ENCODE measurements at places on chromosomes 3 and 15.
A peak's percentile ranks its signal among the peaks of the same experiment; 100 is the strongest.

DNA sequence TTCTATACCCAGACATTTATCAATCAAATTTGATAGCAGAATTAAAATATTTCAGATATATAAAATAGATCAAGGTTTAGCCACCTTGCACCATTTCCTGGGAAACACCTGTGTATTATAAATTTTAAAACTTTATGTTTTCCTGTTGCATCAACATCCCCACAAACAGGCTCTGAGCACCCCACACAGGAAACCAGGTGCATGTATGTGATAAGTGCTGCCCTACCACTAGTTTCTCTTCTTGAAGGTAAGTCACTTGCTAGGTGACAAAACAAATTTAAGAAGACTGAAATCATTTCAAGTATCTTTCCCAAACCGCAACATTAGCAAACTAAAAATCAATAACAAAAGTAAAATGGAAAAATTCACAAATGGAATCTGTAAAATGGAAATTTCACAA, 496.1 kb upstream of the CCDC54 start:
- no peak for DNase-seq

DNA sequence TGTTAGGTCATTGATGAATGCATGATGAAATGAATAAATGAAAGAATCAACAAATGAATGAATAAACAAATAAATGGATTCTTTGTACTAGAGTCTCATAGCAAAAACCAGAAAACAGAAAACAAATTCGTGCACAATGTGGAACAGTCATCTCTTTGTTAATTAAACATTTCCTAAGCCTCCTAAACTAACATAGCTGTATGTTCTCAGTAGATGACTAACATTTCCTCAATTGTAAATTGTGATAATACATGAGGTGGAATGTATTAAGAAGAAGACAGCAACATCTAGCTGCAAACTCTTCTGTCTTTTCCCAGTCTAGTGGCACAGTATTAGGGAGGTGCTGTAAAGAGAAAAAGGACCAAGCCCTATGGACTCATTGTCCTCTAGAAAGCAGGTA, 1021.0 kb downstream of the MCTP2 start:
- DNase-seq = no peak

- no peak for DNase-seq
Observed at GRCh38 chr3:141390747-141391146, 22.4 kb downstream of the ZBTB38 start.

DNA sequence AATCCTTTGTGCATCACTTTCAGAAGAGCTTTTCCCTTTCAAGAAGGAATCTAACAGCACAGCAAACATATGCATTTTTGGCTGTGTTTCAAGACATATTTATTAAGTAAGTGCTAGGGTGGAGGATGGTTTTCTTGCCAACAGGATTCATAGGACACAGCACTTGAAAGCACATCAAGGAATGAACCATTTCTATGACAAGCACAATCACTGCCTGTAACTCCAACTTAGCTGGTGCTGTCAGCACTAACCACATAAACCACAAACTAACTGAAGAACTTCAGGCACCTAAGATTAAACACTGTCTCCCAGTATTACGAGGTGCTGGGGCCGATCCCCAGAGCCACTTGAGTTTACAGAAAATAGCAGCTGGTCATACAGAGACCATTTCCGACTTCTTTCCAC, 35.4 kb upstream of the SPRED1 start:
- no peak for DNase-seq

- DNase-seq = no peak
Observed at GRCh38 chr3:15769256-15769915, 28.4 kb downstream of the ANKRD28 start.

DNA sequence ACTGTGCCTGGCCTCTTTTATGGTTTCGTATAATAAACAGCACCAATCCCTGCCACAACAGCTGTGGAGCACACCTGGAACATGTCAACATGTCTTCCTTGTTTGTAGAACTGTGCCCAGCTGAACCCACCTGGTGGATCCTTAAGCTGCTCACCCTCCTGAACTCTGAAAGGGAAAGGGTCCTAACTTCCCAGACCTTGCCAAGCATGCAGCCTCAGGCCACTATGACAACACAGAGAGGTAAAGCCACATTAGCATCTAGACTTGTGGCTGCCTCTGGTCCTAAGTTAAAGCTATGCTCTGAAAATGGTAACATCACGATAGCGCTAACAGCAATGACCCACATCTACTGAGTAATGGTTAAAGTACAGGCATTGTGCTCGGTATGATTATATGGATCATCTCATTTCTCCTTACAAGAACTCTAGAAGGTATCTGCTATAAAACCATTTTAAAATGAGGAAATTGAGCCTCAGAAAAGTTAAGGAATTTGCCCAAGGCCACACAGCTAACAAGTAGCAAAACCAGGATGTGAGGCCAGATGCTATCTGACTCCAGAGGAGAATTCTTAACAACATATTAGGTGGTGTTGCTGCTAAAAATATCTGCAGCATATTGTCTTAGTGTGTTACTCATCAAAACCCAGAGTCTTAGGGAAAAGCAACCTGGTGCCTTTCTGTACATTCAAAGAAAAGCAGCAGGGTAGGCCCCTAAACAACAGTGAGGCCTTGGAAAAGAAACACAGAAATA, 23.1 kb upstream of the HERC1 start:
- no peak for DNase-seq

DNA sequence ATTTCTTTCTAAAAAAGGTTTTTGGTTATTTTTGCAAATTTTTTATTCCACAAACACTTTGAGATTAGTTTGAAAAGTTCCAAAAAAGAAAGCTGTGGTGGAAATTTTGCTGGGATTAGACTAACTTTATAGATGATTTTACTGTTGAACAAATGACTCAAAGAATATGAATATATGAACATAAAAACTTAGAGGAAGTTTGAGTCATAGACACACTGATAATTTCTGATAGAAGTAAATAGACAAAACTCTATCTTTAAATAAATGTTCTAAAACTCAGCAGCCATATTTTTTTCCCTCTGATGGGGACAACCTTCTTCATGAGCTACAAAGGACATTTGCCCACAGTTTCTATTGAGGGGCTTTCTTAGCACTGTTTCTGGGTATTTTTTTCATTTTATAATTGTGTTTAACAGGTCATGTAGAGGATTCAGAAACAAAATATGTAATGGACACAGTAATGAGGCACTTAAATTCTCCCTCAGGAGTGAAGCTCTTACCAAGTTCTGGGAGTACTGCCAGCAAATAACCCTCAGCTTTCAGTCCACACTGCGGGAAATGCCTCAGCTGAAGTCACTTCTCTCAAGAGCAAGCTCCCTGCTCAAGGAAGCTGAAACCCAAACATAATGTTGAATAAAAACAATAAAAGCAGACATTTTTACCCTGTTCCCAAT, 157.6 kb downstream of the NFKBIZ start:
- DNase-seq = no peak

DNA sequence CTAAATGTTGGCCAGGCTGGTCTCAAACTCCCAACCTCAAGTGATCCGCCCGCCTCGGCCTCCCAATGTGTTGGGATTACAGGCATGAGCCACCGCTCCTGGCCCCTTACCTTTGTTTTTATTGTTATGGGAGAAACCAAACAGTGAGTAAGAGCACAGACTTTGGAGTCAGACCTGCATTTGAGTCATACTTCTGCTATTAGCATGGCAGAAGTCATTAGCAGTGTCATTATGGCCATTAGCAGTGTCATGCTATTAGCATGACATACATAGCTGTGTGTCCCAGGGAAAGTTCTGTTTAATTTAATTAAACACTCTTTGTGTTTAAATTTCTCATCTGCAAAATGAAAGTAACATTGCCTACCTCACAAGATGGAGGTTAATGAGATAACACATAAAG, 54.8 kb downstream of the SQOR start:
- no peak for DNase-seq

DNA sequence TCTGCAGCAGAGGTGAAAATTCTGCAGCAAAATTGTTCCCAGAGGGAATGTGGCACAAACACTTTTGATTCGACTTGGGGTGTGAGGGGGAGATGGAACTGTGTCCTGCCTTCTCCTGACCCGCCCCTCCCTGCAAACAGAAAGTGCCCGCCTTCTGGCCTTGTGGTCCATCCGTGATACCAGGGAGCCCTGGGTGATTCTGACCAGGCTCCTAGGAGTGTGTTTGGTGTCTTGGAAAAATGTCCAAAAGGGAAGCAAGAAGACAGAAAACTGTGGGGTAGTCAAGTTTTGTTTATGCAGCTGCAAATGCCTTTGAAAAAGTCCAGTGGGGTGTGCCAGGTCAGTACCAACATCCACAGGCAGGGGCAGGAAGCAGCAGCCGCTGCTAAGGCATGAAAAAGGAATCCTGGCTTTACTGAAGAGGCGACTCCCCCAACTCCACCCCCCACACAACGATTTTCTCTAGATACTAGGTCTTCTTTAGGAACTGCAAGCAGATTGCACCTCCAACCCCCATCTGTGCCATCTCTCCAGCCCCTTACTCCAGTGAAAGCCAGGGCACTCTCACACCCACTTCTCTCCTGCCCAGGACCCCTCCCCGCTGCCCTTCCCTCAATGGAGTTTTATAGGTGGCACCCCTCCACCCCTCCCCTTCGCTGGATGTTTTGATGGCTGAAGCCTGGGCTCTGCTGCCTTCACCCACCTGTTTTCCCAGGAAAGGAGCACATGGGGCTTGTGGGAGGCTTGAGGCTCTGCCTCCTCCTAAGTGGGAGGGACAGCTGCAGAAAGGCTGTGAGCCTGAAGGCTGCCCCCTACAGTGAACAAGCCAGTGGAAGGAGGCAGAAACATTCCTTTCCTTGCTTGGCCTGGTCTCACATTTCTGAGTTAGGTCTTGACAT, 82.4 kb upstream of the HERC1 start:
- no peak for DNase-seq

DNA sequence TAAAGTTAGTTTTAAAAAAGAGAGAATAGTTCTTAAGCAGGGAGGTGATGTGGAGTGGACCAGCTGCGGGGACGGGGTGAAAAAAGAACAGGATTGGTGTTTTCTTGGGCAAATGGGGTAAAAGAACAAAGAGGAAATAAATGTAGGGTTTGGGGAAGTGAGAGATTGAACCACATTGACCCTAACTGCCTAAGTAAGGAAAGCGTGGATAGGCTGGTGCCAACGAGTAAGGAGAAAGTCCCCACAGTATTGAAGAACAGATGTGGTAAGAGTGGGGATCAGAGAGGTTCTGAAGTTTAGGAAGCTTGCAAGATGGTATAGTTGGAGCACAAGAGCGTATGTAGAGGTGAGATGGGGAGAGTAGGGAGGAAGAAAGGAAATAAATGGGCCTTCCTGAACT, 17.0 kb downstream of the IREB2 start:
- no peak for DNase-seq

DNA sequence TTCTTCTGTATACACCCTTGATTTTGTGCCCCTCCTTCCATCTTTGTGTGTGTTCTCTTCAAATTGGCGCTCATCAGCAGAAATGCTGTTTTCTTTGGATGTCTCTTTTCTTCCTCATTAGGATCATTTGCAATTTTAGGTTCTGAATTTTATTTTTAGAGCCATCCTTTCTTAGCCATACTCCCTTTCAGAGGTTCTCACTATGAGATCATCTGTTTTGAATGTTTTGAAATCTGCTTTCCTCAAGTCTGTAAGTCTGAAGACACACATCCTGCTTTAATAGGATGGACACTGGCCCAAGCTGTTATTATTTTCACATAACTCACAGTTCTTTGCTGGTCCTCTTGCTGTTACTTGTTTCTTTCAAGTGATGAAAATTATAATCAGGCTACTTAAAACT, 124.8 kb downstream of the BDH1 start:
- no peak for DNase-seq

GRCh38 chr15:31062310-31062847, 39.1 kb downstream of the TRPM1 start:
- no peak for DNase-seq

DNA sequence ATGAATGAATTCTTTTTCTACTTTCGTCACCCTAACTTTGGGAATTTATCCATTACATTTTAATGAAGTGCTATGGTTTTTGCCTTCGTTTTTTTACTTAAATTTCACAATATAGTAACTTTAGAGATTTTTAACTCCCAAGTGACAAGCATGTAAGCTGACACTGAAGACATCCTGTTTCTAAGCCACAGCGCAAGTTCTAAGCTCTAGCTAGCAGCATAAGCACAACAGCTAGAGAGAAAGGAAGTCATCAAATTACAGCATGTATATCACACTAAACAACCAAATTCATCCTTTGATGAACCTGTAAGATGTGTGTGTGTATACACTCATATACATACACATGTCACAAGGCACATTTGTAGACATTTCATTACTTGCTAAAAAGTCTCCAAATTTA, 119.3 kb downstream of the P3H2 start:
- no peak for DNase-seq

- DNase-seq = no peak
Observed at GRCh38 chr3:65706776-65707568, 331.7 kb downstream of the MAGI1 start.

- DNase-seq = no peak
Observed at GRCh38 chr15:64634576-64635498, 140.6 kb downstream of the RBPMS2 start.

GRCh38 chr15:31396881-31397560, 70.4 kb downstream of the KLF13 start:
- peak; percentile 68 for DNase-seq

- no peak for DNase-seq
Observed at GRCh38 chr3:62371720-62372591, 1.4 kb downstream of the FEZF2 start.

- no peak for DNase-seq
Observed at GRCh38 chr3:179624451-179624850, 19.9 kb downstream of the NDUFB5 start.

GRCh38 chr3:126523745-126524428, at the start of gene CHST13:
Gene CHST13 (plus strand): TSS chr3:126524155. CDS start chr3:126524333, 178 bp downstream.
- no peak for DNase-seq

DNA sequence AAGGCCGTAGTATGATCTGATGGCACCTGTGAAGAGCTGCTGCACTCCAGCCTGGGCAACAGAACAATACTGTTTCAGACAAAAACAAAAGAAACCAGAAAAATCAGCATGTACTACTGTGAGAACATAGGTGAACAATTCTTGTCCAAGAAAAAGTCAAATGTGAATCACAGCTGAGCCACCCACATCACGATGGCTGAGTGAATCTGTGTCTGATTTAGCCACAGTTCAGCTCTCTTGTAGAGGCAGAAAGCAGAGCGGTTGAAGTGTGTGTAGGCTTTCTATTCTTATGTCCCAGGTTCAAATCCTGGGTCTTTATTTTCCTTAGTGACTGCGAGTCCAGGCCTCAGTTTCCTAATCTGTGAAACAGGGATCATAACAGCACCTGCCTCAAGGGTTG, 4.4 kb upstream of the FURIN start:
- no peak for DNase-seq

GRCh38 chr3:134237454-134238145, 13.1 kb downstream of the RYK start:
- DNase-seq = no peak

DNA sequence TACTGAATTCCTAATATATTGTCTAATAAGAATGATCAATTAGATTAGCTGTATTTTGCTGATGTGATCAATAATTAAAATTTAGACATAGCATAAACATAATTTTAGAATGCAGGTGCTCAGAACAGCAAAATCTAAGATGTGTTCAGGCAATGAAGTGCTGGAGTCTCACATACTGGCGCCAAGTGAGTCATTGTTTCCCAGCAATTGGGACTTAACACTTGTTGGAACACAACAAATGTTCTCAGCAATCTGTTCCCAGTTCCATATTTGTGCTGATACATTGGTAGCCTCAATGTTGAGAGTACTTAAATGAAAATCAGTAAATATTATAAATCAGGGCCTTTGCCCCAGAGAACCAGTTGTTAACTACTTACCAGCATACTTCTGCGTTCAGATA, 619.0 kb downstream of the ROBO1 start:
- no peak for DNase-seq

- DNase-seq = no peak
Observed at GRCh38 chr15:67192185-67192820, 62.2 kb downstream of the AAGAB start.
